ENCODE measurements at places on chromosomes 3 and 15. TPM values are rescaled to one million over a fixed set of nuclear protein-coding genes. Genes with fewer than 3 reads are reported as not detected.

The SPTBN5 gene
- total RNA-seq: 1.3 TPM

The LRRC2 gene
- 29.7 TPM for total RNA-seq

The SLC15A2 gene
- 0.47 TPM for total RNA-seq

The C3orf22 gene
- total RNA-seq: not detected

The SLC2A2 gene
- not detected for total RNA-seq

The UCN2 gene
- total RNA-seq: not detected

The DNAJC19 gene
- 58.9 TPM for total RNA-seq

The CHRM5 gene
- total RNA-seq: not detected

GRCh38 chr3:129553171-129553570 lies 10.2 kb downstream of the H1-8 start:
- no peak for DNase-seq

GRCh38 chr3:71415681-71416122 lies 167.8 kb downstream of the FOXP1 start:
- no peak for DNase-seq

GRCh38 chr15:42159381-42160015 lies 3.1 kb upstream of the PLA2G4F start:
- DNase-seq: peak; percentile 69

DNA sequence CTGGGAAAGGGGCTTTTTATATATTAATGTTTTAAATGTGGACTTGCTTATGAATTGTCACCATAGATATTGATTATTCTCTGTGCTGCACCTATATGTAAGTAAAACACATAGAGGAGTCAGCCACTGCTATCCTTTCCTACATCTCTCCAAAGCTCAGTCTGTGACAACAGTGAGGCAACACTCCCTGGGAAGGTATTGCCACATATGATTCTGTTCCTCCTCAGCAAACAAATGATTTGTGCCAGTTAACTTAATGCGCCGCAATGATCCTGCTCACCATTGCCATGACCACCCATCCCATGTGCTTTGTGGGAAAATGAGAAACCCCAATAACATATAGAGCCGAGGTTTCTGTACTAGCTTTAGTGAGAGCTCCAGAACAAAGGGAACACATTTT lies 75.1 kb upstream of the FBN1 start:
- DNase-seq: no peak

- DNase-seq: peak; percentile 42
Measured at GRCh38 chr15:99487337-99487730, 78.5 kb upstream of the MEF2A start.

GRCh38 chr15:75842722-75843677 lies at the start of gene UBE2Q2:
TSS of gene UBE2Q2 (plus strand) at chr15:75843447. CDS start at chr15:75843667, 220 bp downstream.
- DNase-seq: peak; percentile 67

DNA sequence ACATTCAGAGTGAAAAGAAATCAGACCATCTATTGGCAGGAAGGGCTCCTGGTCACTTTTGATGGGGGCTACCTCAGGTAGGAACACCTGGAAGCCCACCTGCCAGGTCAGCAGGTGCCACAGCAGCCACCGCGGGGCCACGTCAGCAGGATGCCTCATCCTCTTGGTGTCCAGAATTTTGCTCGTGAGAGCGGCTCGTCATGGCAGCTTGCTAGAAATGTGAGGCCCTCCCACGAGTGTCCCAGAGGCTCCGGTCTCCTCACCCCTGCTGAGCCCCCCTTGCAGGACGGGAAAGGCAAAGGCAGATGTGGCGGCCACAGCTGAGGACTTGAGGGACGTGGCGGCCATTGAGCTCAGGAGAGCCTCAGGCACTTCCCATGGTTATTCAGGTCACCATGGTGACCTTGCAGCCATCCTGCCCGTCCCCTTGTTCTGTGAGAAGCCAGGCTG lies 129.4 kb downstream of the LRRK1 start:
- peak; percentile 48 for DNase-seq

GRCh38 chr15:80020731-80021130 lies 38.7 kb upstream of the ZFAND6 start:
- peak; percentile 1 for DNase-seq

DNA sequence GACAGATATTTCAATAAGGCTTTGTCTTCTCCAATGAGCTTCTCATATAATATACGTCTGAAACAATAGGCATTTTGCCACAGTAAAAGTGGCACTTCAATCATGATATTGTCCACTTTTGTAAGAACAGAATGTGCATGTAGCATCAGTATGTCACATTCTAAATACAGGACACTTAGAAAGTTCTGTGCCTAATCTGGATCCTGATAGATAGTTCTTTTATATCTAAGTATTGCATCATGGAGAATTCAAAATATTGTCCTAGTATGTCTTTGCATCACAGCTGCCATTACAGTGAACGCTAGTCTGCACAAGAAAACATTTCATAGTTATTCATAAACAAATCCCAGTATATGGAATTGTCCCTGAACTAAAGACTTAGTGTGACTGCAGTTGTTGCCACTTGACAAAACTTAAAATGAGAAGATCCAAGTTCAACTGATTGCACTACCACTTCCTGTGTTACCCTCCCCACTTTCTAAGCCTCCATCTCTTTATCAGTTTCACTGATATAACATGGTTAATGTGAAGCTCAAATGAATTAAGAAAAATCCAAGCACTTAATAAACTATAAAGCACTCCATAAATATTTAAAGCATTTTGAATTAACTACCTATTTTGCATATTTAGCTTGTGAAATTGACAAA lies 19.6 kb downstream of the LRRFIP2 start:
- DNase-seq: no peak

DNA sequence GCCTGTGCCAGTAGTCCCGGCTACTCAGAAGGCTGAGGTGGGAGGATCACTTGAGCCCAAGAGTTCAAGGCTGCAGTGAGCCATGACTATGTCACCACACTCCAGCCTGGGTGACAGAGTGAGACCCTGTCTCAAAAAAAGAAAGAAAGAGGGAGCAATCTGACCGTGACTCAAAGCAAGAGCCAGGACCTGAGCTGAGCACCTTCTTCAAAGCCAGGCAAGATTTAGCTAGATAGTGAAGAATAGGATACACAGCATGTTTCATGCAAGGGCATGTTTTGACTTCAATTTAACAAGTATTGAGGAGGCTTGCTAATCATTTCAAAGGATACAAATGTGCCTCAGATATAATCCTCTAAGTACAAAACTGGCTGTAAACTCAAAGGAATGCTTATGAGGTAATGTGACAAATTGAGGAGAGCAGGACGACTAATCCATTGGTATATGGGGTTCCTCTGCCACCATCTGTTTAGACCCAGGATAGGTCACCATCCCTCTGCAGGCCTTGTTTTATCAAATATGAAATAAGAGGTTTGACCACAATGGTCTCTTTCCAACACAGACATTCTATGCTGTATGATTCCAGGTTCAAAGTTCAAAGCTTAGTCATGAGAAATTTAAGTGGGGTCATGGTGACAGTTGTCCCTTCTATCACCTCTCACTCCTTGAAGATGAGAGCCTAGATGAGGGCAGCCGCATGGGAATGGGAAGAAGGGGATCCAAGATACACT lies 33.2 kb downstream of the RAB27A start:
- DNase-seq: no peak

- DNase-seq: no peak
Measured at GRCh38 chr3:189780546-189781270, 149.5 kb downstream of the TP63 start.

DNA sequence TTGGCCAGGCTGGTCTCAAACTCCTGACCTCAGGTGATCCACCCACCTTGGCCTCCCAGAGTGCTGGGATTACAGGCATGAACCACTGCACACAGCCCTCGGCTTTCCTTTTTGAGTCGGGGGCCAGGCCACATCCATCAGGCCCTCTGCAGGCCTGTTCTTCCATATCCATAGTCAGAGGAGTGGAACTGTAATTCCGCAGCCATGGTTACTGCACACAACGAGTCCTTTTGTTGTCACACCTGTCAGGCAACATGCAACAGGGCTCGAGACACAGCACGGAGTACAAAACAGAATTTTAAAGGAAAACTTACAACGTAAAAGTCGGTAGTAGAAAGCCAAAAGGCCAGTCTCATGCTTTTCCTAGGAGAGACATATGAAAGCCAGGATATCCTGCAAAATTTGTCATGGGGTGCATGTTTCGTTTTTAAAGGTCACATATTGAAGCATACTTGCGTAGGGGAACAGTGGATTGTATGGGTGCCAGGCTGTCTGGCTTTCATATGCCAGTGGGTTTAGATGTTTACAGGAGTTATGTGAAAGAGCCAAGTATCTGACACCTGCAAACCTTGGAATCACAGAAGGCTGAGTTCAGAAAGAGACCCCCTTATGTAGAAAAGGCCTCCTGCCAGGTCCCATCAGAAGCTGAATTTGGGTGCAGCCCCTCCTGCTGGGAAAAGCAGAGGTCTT lies 63.2 kb upstream of the LPP start:
- no peak for DNase-seq

- DNase-seq: no peak
Measured at GRCh38 chr3:128040041-128040440, 12.2 kb upstream of the SEC61A1 start.

GRCh38 chr15:73019601-73020146 lies 32.6 kb upstream of the NEO1 start:
- no peak for DNase-seq

All from right atrium auricular region (tissue), 2 donors.